NCI-H2029 treated with DMSO at 0.1 percent for 48 hours (cell line): ENCODE measurements at places on chromosomes 12 and 14.

GRCh38 chr12:20885116-20885515 is 74.6 kb downstream of the SLCO1B3 start:
- DNase-seq: no peak

GRCh38 chr14:36521598-36522345 is 1.7 kb upstream of the NKX2-1 start:
- DNase-seq: no peak

DNA sequence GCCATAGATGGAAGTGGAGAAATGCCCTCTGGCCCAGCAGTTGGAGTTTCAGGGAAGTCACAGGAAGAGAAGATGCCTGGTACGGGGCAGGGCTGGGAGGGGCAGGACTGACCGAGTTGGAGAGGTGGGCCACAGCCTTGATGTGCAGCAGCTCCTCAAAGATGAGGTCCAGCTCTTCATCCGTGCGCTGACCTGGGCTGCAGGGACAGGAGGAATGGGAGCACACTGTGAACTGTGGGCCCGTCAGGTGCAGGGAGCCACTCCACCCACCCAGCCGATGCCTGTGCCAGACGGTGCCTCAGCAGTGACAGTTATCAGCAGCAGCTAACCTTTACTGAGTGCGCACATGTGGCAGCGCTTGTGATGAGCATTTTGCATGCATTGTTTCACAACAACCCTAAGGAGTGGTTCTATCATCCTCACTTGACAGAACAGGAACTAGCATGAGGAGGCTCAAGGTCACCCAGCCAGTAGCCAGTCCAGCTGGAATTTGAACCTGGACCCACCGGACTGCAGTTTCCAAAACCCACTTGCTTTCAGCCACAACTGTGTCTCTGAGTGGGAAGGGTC is 8.4 kb downstream of the RAPGEF3 start:
- no peak for DNase-seq

DNA sequence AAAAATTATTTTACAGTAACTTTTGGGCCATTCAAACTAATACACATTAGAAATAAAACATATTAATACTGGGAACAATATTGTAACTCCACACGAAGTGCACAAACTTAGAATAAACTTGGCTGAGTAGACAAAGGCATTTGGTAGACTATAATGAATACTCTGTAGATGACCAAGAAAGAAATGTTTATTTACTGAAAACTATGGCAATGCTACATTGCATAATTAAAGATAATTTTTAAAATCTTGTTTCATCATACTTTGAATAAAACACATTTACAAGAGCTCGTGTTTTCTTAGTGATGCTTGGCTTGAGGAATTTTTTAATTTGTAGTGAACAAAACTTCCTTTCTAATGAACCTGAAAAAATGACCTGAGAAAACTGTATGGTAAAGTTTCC is 21.3 kb downstream of the RERG start:
- no peak for DNase-seq

GRCh38 chr14:99141236-99141635 is 130.8 kb downstream of the BCL11B start:
- no peak for DNase-seq
